Stimulated activated CD8-positive, alpha-beta memory T cell treated with anti-CD3 and anti-CD28 coated beads, Interleukin-2, amount 100 ng/mL, for 1 hour (primary cell): ENCODE measurements at places on chromosomes 7 and 10.

DNA sequence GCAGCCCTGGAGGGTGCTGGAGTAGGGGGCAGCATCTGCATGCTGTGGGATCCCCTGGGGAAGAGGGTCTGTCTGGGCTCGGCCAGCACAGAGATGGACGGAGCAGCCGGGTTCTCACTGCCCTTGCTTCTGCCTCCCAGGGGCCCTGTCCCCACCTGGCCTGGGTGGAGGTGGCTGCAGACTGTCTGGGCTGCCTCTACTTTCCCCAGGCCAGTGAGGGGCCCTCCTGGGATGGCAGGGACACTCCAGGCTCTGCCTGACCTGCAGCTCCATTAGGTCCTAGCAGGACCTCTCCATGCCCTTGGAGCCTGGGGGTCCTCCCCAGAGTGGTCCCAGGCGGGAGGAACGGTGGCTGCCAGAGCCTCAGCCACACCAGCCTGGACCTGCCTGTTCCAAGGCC, 63.7 kb downstream of the PWWP2B start:
- no peak for DNase-seq

GRCh38 chr7:28961972-28962371, 3.8 kb upstream of the TRIL start:
- DNase-seq, result no peak

DNA sequence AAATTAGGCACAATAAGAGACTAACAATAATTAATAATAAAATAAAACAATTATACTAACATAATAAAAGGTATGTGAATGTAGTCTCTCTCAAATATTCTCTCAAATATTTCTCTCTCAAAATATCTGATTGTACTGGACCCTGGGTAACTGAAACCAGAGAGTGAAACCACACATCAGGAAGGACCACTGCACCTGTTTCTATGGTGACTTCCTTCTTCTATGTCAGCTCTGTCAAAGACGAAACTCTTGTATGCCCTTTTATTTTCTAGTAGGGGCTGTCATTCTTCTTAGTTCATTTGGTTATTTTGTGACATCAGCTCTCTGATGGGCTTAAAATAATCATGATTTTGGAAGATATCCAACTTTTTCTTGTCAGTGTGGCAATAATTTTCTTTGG, 428.0 kb upstream of the TPK1 start:
- no peak for DNase-seq

GRCh38 chr10:100652406-100653135, 92.8 kb upstream of the PAX2 start:
- no peak for DNase-seq

DNA sequence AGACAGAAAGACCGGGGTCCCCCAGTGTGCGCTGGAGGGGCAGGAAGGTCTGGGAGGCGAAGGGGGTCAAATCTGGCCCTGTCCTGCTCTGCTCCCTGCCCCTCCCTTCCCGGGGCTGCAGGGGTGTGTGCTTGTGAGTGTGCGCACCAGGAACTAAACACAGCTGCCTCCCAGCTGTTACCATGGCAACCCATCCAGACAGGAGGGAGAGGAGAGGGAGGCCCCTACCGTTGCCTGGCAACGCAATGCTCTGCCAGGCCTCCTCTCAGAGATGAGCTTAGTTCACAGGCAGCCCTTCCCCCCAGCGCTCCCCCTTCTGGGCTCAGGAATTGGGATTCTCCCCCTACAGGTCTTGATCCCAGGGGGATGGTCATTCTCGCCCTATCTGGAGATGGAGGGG, 6.1 kb downstream of the NYAP1 start:
- no peak for DNase-seq

GRCh38 chr7:39133088-39133487, 155.4 kb downstream of the POU6F2 start:
- DNase-seq, result no peak

DNA sequence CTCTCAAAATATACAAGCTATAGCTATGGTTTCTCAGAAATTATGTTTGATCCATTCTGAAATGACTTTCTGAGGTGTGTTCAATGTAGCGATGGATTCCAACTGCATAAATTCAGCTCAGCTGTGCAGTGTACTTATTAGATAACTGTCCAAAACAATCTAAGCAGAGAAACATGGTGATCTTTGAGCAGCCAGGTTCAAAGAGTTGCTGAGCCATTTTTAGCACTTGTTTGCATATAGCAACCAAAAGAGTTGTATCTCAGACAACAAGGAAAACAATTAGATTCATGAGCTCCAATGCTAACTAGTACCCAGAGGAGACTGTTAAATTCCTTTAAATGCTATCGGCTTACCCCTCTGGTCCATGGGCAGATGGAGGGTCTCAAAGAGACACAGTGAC, 15.9 kb upstream of the KCNIP2 start:
- no peak for DNase-seq

GRCh38 chr10:67327626-67328535, 368.1 kb downstream of the CTNNA3 start:
- DNase-seq, result no peak

DNA sequence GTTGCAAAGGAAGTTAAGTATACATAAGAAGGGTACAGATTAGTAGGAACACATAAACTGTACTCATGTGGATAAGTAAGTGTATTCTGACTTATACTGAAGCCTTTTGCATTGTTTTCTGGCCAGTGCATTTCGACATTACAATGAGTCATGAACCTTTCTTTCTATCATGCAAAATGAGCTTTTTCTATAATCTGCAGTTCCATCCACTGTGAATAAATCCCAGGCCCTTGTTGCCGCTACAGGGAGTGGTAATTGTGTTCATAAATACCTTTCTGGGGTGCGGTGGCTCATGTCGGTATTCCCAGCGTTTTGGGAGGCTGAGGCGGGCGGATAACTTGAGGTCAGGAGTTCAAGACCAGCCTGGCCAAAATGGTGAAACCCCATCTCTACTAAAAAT, 858.3 kb downstream of the GRM8 start:
- DNase-seq, result no peak

DNA sequence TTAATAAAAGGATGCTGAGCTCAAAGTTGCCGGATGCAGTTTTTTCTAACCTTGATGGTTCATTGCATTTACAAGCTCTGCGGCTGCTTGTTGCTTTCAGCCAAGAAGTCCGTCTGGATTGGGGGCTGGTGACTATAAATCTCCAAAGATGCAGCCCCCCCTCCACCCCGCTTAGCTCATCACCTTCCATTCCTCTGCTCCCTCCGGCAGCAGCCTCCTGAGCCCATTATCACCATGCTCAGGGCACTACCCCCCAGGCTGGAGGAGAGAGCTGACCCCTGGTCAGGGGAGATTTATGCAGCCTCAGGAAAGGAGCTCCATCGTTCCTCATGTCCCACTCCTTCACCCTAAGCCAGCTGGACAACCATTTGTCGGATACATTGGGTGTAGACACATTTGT, 55.3 kb upstream of the ZRANB1 start:
- no peak for DNase-seq

DNA sequence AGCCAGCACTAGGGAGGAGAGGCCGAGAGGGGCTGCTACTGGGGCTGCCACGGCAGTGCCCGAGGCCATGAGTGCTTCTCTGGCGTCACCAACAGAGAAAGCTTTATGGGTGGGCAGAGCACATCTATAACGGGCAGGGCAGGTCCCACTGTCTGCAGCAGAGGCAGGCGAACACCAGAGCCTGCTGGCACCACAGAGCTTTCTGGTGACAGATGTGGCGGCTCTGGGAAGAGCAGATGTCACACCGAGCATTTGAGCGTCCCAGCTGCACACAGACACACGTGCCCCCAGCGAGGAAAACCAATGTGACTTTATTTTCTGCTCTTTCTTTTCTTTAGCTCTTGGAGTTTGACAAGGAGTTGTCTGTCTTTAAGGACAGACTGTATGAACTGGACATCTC, 20.5 kb downstream of the NKX6-2 start:
- DNase-seq, result no peak

DNA sequence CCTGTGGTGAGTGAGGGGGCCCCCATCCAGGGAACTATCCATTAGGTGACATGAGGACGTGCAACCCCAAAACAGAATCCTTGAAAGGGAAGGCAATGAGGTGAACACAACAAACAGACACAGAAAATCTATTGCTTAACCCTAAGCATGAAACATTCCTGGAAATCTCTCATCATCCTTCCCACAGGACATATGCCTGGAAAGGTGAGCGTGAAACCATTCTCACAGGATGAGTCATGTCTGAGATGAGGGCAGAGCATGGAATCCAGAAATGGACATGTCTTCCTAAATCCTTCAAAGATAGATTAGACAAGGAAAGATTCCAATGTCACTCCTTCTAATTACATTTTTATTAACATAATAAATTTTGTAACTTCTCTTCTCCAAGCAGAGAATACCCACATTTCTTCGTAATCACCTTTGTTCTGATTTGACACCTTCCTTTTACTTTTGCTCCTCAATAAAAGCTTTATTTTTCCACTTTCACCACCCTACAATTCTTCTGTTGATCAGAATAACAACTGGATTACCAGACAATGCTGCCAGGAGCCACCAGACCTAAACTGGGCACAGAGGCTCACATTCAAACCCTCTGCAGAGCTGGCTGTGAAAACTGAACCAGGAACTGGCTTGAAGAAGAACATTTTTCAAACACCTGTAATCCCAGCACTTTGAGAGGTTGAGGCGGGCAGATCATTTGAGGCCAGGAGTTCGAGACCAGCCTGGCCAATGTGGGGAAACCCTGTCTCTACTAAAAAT, 67.2 kb downstream of the COBL start:
- no peak for DNase-seq

GRCh38 chr10:97366572-97366971, 32.0 kb upstream of the FRAT2 start:
- no peak for DNase-seq

DNA sequence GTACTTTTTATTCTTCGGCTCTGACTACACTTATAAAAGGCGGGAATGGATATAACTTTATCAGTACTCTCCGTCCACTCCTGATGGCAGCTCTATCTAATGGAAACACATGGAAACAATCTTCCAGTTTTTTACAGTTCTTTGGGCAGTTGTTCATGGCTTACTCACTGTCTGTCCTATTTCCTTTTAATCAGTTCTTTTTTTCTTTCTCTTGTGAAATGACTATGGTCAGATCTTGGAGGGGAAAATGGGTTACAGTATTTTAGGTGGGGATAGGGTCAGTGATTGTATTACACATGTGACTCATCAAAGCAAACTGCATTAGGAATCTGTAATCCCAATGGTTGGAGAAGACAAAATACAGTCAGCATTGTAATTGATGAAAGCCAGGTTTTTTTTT, 112.4 kb downstream of the BICC1 start:
- no peak for DNase-seq

DNA sequence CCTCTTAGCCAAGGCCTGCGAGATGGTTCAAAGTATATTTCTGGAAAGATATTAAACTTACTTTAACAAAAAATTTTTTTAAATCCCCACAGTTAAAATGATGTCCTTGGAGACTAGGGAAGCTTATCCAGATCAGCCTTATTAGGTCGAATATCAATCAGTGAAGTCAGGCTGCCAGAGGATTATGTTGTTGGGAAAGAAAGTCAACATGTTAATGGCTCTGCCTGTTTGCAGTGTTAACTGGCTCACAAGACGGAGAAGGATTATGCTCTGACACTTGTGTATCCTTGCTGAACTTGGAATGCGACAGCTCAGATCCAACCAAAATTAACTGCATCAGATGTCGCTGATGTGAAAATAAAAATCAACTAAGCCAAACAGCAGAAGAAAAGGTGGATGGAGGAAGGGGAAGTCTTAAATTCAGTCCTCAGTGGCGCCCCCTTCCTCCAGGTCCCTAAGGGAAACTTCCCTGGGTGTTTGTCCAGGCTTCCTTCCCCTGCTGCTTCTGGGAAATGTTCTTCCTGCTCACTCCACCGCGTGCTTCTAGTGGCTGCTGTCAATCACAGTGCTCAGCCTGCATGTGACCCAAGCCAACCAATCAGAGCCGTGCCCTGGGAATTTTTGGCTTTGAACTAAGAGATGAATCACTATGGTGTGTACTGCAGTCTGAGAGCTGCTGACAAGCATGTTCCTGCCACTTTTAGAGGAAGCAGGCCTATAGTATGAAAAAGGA, 690.4 kb upstream of the NRP1 start:
- no peak for DNase-seq

GRCh38 chr10:103197174-103197573, 4.1 kb upstream of the NT5C2 start:
- DNase-seq, result no peak

GRCh38 chr10:25934621-25935139, 651 bp downstream of the MYO3A start:
- DNase-seq, result no peak

DNA sequence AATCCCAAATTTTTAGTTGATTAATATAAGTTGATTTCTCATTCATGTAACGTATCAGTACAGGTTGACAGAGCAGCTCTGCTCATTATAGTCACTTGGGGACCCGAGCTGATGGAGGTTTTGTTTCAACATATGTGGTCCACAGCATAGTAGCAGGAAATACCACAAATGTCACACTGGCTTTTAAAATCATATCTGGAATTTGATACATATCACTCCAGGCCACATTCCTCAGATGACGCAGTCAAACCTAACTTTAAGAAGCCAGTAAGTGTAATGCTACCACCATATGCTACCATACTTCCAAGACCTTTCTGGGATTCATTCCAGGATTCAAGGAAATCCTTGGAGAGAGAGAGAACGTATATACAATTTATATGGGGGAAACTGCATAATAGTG, 156.3 kb downstream of the PHF14 start:
- DNase-seq, result no peak

DNA sequence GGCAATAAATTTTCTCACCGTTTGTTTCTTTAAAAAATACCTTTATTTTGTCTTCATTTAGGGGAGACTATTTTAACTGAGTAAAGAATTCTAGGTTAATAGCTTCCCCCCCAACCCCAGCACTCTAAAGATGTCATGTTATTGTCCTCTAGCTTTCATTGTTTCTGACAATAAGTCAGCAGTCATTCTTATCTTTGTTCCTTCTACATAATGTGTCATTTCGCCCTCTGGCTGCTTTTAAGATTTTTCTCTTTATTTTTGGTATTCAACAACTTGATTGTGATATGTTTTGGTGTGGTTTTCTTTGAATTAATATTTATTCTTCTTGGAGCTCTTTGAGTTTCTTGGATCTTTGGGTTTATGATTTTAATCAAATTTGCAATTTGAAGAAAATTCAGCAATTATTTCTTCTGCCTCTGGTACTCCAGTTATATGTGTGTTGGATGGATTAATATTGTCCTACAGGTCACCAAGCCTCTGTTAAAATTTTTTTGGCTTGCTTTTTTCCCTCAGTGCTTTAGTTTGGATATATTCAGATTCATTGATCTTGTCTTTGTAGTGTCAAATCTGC, 64.6 kb upstream of the ELN start:
- no peak for DNase-seq

DNA sequence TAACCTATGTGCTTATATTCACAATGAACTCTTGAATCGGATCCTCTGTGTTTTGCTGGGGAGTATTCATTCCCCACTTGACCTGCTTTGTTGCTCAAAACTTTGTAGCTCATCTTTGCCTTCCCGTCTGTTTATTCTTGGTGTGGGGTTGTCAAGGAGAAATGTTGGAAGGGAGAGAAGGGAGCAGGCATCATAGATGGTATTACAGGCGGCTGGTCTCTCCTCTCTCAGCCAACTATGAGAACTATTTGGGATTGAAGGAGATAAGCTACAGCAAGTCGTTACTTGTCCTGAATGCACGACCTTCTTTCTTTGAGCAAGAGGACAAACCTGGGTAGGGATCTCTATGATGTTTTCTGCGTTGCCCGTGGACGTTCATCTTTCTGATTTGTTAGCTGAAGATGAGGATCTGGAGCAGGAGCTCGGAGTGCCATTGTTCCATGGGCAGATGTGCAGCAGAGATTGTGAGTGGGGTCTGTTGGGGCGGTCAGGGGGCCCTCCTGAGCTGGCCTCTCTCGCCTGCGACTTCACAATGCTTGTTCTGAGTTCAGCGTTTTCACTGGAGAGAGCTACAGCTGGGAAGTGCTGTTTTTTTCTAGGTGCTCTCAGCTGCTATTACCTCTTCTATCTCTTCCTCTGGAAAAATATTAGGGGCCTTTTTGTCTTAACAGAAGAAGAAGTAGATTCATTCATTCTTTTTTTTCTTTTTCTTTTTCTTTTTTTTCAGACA, 126.9 kb upstream of the KLF6 start:
- DNase-seq, result no peak
